ENCODE measurements at places on chromosomes 2 and 18.
A peak's percentile ranks its signal among the peaks of the same experiment; 100 is the strongest.

GRCh38 chr18:376311-376710 lies 108.5 kb upstream of the THOC1 start:
- no peak for DNase-seq

DNA sequence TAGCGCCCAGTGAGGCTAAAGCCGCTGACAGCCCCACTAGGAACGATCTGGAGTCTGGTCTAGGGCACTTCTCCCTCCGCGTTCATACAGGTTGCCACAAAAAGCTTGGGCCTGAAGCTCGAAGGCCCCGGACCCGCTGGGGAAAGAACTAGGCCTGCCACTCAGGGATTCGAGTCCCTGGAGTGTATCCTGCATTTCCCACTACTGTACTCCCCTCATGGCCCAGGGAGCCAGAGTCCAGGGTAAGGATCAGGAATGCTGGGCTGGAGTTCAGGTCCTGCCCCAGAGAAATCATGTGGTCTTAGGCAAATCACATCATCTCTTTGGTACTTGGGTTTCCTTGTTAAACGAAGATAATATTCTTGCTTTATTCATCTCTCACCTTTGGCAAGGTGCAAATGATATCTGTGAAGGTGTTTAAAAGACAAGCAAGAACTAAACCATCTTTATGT lies 1.4 kb upstream of the ZFP36L2 start:
- no peak for DNase-seq

DNA sequence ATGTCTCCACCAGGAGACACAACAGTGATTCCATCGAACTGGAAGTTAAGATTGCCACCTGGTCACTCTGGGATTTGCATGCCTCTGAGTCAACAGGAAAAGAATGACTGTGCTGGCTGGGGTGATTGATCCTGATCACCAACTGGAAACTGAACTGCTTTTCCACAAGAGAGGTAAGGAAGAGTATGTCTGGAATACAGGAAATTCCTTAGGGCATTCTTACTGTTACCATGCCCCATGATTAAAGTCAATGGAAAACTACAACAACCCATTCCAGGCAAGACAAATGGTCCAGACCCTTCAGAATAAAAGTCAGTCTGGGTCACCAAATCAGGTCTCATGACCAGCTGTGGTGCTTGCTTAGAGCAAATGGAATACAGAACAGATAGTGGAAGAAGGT lies 12.0 kb upstream of the DDX1 start:
- no peak for DNase-seq

DNA sequence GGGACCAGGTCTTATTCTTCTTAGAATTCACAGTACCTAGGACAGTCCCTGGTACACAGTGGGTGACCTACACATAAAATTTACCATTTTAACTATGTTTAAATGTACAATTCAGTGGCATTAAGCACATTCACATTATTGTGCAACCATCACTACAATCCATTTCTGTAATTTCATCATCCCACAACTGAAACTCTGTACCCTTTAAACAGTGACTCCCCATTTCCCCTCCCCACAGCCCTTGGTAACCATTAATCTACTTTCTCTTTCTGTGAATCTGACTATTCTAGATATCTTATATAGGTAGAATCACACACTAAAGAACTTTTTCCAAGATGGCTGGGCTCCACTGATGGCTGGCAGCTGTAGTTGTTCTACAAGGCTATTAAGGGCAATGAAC lies 41.6 kb downstream of the GFPT1 start:
- DNase-seq: no peak

DNA sequence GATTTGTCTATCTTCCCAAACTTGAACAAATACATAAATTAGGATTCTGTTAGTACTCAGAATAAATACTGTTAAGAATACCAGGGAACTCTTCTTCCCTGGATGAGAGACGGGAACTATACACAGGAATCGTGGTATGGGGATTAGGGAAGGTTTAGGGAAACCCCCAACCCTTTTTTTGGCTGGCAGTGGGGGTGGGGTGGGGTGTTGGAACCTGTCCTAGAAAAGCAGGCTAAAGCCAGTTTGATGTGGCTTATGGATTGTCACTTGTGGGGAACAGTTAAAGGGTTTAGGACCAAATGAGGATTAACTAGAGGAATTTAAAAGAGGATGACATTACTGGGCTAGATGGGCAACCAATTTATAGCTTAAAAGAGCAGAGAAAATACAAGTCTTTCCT lies 1.8 kb downstream of the SLC4A10 start:
- no peak for DNase-seq

GRCh38 chr18:8803063-8803795 lies 97.9 kb downstream of the MTCL1 start:
- DNase-seq: no peak

DNA sequence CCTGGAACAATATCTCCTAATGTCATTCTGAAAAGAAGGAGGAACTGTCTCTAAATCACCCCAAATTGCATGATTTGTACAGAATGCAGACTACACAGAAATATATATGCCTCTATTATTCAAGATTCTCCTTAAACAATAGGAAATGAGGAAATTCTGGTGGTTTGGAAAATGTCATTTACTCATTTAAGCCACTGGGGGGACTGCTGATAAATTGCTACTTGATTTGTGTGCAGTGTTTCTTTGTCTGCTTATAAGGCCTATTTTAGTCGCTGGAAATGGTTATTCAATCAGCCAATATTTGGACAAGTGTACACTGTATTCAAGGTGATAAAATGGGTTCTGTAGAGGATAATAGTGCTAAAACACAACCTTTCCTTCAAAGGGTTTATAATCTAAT lies 801.9 kb upstream of the CELF4 start:
- no peak for DNase-seq

DNA sequence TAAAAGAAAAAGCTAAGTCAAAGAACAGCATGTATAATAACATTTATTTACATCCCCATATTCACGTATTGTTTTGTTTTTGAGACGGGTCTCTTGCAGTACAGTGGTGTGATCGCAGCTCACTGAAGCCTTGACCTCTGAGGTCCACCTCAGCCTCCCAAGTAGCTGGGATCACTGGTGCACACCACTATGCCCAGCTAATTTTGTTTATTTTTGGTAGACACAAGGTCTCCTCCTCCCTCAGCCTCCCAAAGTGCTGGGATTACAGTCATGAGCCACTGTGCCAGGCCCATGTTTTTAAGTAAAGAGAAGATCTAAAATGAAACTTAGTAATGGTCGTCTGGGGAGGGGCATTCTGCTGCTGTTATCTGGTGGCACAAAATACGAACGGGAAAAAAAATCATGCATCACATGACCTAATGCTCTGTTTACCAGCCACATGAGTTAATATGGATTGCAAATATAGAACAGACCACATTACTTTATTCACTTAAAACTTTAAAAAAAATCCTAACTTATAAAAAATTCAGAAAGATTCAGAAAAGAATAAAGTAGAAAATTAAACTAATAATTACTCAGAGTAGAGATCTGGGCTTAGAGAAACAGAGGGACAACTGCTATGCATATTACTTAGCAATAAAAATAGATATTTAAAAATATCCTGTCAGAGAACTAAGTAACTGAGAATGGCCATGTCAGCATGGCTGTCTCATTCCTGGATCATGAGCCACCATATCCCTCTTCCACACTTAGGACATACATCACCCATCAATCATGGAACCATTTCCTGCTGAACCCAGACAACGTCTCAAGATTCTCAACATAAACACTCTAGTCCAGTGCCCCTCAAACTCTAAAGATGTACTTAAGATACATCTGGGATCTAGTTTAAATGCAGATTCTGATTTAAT lies 7.3 kb downstream of the MMADHC start:
- DNase-seq: no peak

- DNase-seq: no peak
Observed at GRCh38 chr18:59202258-59202820, 17.6 kb upstream of the GRP start.

- DNase-seq: no peak
Observed at GRCh38 chr18:9827793-9828505, 57.8 kb upstream of the TXNDC2 start.

DNA sequence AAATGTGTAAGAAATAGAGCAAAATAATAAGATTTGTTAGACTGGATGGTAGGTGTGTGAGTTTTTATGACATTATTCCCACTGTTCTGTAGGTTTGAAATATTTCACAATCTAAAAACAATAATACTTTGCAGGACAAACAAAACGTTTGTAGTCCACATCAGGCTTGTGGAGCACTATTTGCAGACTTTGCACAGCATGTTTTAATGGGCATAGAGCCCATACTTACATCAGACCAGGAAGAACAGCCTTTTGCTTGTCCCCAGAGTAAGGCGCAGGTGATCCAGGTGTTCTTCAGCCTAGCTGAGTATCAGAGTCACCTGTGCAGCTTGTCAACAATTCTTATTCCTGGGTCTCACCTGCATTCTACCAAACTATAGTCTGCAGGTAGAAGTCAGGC lies 9.1 kb upstream of the STK39 start:
- no peak for DNase-seq

DNA sequence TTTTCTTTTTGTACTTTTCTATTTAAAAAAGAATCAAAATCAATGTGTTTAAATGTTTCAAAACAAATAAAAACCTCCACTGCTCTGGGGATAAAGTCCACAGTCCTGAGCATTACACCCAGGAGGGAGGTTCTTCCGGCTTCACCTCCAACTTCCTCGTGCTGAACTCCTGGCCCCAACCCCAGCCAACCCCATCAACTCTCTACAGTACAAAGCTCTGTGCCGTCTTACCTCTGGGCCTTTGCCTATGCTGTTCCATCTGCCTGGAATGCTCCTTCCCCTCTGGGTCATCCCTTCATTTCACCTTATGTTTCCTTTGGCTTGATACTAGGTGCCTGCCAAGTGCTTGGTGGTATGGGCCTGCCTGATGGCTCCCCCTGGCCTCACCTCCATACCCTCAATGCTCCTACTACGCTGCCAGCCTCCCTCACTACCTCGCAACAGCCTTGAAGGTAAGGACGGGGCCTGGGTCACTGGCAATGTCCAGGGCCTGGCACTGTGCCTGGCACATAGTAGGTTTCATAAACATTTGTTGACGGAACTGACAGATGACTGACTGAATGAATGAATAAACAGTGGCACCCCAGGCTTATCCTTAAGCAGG lies 28.8 kb downstream of the SDC1 start:
- no peak for DNase-seq

GRCh38 chr2:96961210-96961950 lies 25.0 kb downstream of the FAM178B start:
- no peak for DNase-seq

DNA sequence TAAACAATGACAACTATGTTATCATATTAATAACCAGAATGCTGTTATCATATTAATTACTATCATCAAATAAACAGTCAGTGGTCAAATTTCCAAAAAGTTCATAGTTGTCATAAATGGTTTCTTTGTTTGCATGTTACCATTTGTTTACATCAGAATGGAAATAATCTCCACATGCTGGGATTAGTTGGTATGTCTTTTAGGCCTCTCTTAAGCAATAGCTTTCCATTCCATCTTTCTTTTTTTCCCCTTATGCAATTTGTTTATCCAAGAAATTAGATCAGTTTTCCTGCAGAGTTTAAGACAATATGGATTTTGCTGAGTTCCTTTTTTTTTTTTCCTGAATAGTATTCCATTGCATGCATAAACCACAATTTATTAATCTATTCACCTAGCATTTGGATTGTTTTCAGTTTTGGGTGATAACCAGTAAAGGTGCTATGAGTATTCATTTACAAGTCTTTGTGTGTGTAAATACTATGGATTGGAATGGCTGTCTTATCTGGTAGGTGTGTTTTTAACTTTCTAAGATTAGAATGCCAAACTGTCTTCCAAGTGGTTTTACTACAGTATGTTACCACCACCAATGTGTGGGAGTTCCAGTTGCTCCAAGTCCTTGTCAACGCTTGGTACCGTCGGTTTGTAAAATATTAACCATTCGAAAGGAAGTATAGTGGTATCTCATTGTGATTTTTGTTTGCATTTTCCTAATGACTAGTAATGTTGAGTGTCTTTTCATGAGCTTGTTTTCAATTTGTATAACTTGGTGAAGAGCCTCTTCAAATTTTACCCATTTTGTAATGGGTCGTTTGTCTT lies 33.3 kb upstream of the TXNDC2 start:
- no peak for DNase-seq

DNA sequence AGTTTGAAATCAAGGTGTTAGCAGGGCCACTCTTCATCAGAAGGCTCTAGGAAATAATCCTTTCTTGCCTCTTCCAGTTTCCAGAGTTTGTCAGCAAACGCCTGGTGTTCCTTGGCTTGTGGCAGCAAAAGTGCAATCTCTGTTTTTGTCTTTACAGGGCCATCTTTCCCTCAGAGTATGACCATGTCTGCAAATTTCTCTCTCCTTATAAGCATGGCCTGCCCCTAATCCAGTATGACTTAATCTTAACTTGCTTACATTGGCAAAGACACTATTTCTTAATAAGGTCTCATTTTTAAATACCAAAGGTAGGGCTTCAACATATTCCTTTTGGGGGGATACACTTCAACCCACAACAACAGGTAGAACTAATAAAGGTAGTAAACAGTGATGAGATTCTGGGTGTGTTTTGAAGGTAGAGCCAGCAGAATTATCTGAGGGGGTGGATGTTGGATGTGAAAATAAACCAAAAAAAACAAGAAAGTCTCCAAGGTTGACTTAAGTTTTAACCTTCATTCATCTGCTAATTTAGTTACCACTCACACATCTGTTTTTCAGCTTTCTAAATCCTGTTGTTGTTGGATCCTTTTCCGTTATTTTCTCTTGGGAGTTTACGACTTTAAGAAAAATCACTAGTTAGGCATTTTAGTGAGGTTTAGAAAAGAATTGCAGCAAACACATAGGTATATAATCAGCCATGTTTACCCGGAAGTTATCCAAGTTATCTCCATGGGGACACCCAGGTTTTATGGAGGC lies 234.4 kb upstream of the FIGN start:
- DNase-seq: no peak

DNA sequence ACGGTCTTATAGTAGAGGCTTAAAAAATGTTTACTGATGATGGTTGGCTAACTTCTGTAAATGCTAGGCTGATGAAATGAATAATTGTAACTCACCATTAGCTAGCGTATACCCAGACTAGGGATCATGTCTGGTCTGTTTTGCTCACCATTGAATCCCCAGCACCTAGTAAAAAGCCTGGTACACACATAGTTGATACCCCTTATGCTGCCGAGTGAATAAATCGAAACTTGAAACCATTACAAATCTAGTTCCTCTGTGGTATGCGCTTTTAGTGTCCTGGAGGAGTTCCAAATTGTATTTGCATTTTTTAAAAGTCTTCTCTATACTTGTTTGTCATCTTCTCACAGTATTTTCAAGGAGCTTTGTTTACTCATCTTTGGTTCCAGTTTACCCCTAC lies 1.3 kb downstream of the TAF1B start:
- DNase-seq: no peak

DNA sequence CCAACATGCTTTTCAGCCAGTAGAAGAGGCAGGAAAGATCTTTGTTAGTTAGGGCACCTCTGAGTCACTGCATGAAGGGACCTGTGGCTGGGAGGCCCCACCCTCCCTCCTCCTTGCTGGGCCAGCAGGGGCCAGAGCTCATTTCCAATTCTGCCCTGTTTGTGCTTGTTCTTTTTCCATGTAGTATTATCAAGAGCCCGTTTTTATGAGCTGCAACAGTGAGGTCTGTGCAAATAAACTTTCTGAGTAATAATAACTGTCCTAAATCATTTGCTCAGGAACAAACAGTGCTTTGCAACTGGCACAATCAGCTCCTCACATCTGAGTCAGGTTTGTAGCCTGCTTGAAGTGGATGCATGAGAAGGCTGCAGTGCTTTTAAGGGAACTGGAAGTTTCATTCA lies 128.0 kb downstream of the ARL4C start:
- DNase-seq: peak; percentile 53

- no peak for DNase-seq
Observed at GRCh38 chr2:45904946-45905631, 253.6 kb downstream of the PRKCE start.

GRCh38 chr2:54634564-54635511 lies 88.6 kb upstream of the EML6 start:
- no peak for DNase-seq
